ENCODE measurements at places on chromosomes 16 and 17. TPM values are rescaled to one million over a fixed set of nuclear protein-coding genes. Genes with fewer than 3 reads are reported as not detected.

KIF19 gene
- not detected for total RNA-seq

GRCh38 chr16:84132527-84133285 is 12.3 kb downstream of the HSDL1 start:
- DNase-seq = no peak

DNA sequence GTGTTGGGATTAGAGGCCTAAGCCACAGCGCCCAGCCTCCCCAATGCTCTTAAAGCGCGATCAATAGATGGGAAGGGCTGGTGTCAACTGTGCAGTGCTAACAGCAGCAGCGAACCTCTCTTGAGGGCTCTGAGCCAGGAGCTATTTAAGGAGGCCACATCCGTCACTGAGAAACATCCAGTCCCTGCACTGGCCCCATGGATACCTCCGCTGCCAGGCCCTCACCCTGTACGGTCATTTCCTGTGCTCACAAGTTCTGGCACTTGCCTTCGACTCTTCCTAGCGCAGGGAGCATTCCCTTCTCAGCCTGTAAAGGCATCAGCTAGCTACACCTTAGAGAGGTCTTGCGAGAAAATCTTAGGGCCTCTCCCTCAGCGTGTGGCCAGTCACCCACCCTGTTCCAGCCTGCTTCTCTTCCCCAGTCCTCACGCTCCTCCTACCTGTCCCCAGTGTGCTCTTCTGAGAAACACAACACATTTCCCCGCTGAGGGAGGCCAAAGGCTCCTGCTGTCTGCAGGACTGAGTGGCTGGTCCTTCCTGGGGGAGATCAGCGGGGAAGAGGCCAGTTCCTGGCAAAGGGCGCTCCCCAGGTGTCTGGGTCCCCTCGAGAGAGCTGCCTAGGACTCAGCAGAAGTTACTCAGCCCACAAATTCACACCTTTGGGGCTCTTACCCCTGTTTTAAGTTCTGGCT is 28.6 kb downstream of the GTF3C1 start:
- DNase-seq = no peak

GRCh38 chr17:55576237-55576995 is 65.2 kb upstream of the SMIM36 start:
- peak; percentile 71 for DNase-seq

- no peak for DNase-seq
These were observed 77.5 kb downstream of the RPGRIP1L start for GRCh38 chr16:53626161-53626560.

Data from Caki2 (cell line).